ENCODE measurements at places on chromosomes 5 and 9.

GRCh38 chr9:90423661-90424193, 218.9 kb downstream of the DIRAS2 start:
- no peak for DNase-seq

- DNase-seq: no peak
Measured at GRCh38 chr5:157574456-157575380, 857 bp downstream of the ADAM19 start.

DNA sequence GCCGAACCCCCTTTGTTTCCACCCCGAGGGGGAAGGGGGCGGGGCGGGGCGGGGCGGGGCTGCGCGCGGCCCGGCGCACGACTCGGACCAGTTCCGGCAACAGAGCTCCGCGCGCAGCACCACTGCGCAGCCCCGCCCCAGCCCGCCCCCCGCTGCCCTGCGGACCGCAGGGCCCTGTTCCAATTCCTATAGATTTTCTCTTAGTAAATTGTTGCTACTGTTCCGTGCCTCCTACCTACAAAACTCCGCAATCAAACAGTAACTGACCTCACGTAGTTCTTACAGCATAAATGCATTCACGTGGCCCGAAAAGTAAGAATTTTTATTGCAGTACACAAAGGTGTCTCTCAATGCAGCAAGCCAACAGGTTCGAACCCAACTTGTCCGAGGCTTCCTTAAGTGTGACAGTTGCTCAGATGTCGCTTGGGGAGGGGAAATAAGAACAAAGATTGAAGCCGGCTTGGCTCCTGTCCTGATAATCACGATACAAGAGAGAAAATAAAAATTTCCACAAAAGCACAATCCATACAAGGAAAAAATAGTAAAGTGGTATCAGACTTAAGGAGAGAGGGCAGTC, 1.2 kb upstream of the RNF38 start:
- DNase-seq: no peak

DNA sequence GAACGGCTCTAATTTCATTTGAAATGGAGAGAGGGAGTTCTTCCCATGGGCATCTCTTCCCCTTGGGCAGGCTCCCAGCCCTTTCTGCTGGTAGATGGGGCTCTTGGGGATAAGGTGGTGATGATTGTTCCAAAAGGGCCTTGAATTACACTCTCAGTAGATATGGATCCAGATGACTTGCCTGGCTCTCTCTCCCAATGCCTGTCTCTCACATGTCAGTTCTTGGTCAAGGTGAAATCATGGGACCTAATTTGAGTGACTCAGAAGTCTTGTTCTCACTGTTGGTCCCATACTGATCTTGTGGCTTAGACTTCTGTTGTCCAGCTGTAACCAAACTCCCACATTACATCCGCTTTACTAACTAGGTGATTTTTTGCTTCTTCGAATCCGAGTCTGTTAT, 317.0 kb upstream of the RFX3 start:
- no peak for DNase-seq

DNA sequence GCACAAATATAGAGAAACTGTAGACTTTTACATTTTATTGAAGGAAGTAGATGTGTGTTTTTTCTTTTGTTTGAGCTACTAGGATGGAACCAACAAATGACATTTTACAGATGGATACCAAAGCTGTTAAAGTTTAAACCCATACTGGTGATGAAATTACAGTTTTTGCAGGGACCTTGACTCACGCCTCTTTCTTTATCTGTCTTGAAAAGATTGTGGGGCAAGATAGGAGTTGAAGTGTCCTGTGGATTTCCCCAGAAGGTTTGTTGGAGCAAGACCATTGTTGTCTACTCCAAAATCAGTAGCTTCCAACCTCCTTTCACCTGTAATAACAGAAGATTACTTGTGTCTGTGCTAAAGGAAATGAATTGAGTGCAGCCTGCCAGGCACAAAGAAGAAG, 4.1 kb upstream of the C5orf63 start:
- DNase-seq: no peak

All from AG04449 (cell line).